Stimulated activated CD4-positive, alpha-beta T cell treated with anti-CD3 and anti-CD28 coated beads, TNF-alpha, amount 100 ng/mL, for 48 hours (primary cell): ENCODE measurements at places on chromosomes 6 and 20.

GRCh38 chr6:121335087-121336008 is 1.1 kb upstream of the TBC1D32 start:
- no peak for DNase-seq

GRCh38 chr20:58099291-58099935 is 129.0 kb downstream of the ANKRD60 start:
- no peak for DNase-seq

DNA sequence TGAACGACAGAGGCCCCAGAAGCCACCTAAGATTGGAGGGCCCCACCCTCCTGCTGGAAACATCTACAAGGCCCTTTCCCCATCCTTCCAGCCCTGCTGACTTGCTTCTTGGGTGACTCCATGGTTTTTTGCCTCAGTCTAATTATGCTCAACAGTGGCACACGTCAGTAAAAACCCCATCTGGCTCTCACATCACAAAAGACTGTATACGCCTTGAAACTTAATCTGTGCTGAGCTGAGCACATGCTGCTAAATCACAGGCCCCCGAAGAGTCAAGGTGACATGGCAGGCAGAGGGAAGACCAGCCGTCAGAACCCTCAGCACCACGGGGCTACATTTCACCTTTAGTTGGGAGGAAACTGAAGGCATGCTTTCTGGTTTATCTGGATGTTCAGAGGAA is 323.1 kb downstream of the CDH26 start:
- DNase-seq, result no peak

DNA sequence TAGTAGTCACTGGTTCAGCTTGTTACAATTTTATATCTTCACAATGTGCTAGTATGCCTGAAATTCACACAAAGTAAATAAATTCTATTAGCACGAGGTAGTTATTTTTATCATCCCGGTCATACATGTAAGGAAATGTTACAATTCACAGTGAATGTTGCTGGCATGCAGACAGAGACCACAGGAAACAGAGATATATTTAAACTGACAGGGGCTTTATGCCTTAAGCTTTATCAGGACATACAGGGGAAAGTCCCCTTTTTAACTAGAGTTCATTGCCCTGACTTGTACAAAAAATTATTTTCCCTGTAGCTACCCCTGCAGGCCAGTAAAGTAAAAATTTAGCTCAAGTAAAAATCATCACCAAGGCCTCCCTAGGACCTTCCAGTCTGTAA is 712.0 kb upstream of the NRSN1 start:
- DNase-seq, result no peak

GRCh38 chr20:60934724-60935123 is 317.3 kb upstream of the CDH4 start:
- no peak for DNase-seq

- no peak for DNase-seq
These were observed 3.5 kb upstream of the SYNJ2 start for GRCh38 chr6:157978021-157978783.

DNA sequence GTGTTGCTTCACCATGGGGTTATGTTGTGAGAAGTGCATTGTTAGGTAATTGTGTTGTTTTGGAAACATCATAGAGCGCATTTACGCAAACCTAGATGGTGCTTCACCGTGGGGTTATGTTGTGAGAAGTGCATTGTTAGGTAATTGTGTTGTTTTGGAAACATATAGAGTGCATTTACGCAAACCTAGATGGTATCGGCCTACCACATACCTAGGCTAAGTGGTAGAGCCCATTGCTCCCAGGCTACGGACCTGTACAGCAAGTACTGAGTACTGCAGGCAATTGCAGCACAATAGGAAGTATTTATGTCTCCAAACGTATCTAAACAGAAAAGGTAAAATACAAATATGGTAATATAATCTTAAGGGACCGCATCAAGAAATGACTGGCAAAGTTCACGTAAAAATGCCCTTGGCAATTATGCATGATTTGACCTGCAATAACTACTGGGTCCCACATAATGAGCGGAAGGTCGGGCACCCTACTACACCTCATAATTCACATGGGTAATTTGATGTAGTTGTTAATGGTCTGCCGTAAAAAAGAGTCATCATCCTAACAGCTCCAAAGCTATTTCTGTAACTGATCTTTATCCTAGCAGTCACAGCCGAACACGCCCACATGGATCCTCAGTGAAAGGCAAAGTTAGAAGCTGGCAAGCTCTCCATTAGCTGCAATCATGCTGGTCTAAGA is 76.0 kb downstream of the RSPH3 start:
- DNase-seq, result no peak

DNA sequence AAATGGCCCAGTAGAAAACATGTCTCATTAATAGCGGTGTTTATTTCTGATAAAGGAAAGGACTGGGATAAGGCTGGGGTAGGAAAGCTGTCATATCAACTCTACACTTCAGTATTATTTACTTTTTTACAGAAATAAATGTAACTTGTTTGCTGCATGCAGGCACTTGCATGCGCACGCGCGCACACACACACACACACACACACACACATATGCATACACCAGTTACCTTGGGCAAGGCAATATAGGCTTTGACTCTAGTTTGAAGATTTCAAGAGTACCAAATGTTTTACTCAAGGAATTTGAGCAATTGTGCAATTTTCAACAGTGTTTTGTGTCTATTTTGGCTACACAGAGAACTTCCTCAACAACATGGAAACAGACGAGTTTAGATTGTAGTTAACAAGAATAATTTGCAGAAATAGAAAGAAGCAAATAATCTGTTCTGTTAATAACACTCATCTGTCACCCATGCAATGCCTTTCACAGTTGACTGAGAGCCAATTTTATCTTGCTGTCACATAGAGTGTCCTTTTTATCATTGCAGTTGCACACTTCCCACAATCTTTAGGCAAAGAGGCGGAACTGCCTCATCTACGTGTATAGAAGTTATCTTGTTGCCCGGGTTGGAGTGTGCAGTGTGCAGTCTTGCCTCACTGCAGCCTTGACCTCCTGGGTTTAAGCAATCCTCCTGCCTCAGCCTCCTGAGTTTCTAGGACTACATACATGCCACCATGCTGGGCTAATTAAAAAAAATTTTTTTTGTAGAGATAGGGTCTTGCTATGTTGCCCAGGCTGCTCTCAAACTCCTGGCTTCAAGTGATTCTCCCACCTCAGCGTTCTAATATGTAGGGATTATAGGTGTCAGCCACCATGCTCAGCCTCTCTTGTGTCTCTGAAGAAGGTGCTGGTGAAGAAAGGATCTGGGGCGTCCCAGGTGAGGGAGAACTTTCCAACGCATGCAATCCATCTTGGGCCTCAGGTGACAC is 74.8 kb upstream of the SHLD1 start:
- DNase-seq, result no peak

GRCh38 chr6:1187293-1188131 is 124.4 kb upstream of the FOXQ1 start:
- DNase-seq, result no peak

DNA sequence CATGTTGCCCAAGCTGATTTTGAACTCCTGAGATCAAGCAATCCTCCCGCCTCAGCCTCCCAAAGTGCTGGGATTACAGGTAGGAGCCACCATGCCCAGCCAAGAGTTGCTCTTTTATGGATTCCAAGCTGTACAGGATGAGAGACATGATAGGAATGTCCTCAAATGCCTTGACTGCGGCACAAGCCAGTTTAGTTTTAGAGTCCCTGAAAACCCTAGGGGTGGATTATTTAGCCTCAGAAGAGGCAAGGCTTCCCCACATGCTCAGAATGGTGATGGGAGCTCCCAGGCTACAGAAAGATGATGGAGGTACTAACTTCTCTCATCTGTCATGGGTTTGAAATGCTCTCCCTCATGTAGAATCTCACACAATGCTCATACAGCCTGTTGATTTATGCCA is 280.5 kb upstream of the PRND start:
- no peak for DNase-seq

- no peak for DNase-seq
These were observed 25.9 kb upstream of the AIG1 start for GRCh38 chr6:143034689-143035334.

DNA sequence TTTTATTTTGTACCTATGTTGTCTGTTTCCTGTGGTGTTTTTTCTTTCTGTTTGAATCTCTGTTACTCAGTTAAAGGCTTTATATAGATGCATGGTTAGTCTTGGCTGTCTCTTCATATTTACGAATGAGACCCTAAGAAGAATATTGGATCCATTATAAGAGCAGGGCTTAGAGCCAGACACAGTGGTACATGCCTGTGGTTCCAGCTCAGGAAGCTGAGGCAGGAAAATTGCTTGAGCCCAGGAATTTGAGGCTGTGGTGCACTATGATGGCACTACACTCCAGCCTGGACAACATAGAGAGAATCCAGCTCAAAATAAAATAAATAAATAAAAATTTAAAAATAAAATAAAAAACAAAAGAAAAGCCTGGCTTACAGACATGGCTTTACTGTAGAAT is 211.1 kb downstream of the SOD2 start:
- DNase-seq, result no peak

- no peak for DNase-seq
These were observed 654.7 kb upstream of the FLRT3 start for GRCh38 chr20:14992153-14992552.

- no peak for DNase-seq
These were observed 37.4 kb upstream of the BCAS1 start for GRCh38 chr20:54107600-54108325.

GRCh38 chr6:79239536-79240168 is 5.2 kb upstream of the HMGN3 start:
- DNase-seq, result no peak
